ENCODE measurements at places on chromosomes 13 and 19. TPM values are rescaled to one million over a fixed set of nuclear protein-coding genes. Genes with fewer than 3 reads are reported as not detected.

The OVOL3 gene
- total RNA-seq: not detected

DNA sequence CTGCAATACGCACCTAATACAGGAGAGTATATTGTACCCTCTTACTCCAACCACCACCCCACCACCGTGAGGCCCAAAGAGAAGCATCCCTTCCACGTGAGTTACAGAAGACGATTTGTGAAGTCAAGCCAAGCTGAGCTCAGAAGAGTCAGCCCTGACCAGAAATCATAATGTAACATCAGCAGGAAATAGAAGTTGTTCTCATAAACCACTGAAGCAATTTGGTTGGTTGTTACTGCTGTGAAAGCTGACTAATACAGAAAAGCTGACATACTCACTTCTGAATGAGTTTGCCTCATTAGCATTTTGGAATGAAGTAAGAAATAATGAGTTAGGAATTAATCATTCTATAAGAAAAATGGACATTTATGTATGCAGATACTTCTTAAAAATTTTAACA, 749.4 kb upstream of the SLC10A2 start:
- no peaks in the 10 kb centered on the region for H3K4me1 ChIP-seq
- no peaks in the 10 kb centered on the region for H3K27me3 ChIP-seq
- no peak for DNase-seq
- no peaks in the 10 kb centered on the region for H3K36me3 ChIP-seq
- no peak overlapping the region for H3K27ac ChIP-seq

DNA sequence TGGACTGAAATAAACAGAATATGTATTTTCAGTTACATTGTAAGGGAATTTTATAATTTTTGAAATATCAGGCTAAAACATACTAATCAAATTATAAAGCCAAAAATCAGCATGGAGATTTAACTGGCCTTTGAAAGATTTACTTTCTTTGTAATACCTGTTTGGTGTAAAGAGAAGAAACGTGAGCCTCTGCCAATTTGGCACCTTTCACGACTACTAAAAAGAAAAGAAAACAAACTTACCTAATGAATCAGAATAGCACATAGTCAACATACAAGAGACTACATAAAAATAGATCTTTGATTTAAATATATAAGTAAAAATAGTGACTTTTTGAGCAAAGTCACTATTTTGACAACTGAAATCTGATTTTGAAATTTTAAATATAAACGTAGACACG, 87.4 kb downstream of the RBM26 start:
- H3K36me3 ChIP-seq: peaks cover 51% of the 10 kb centered on the region
- no peaks in the 10 kb centered on the region for H3K27me3 ChIP-seq
- H3K27ac ChIP-seq: no peak overlapping the region
- no peak for DNase-seq

The GAS6 gene
- 197 TPM for total RNA-seq

The BLVRB gene
- 132 TPM for total RNA-seq

GRCh38 chr13:31042049-31042448, 109.6 kb downstream of the TEX26 start:
- H3K36me3 ChIP-seq: no peaks in the 10 kb centered on the region
- H3K27me3 ChIP-seq: no peaks in the 10 kb centered on the region
- DNase-seq: no peak
- peaks cover 22% of the 10 kb centered on the region for H3K4me1 ChIP-seq
- H3K27ac ChIP-seq: no peak overlapping the region

The TRPC4 gene
- 1.6 TPM for total RNA-seq

The CGB2 gene
- not detected for total RNA-seq

GRCh38 chr19:44879309-44880065, 11.6 kb upstream of the TOMM40 start:
- no peak overlapping the region for H3K27ac ChIP-seq
- no peak for DNase-seq
- H3K4me3 ChIP-seq: no peak overlapping the region

The SH2D3A gene
- 26.0 TPM for total RNA-seq

- peaks cover 19% of the 10 kb centered on the region for H3K27me3 ChIP-seq
- H3K4me3 ChIP-seq: no peak overlapping the region
- H3K36me3 ChIP-seq: no peaks in the 10 kb centered on the region
- no peak for DNase-seq
- H3K4me1 ChIP-seq: no peaks in the 10 kb centered on the region
Observed at GRCh38 chr19:54392105-54392504, 23.2 kb upstream of the TTYH1 start.

DNA sequence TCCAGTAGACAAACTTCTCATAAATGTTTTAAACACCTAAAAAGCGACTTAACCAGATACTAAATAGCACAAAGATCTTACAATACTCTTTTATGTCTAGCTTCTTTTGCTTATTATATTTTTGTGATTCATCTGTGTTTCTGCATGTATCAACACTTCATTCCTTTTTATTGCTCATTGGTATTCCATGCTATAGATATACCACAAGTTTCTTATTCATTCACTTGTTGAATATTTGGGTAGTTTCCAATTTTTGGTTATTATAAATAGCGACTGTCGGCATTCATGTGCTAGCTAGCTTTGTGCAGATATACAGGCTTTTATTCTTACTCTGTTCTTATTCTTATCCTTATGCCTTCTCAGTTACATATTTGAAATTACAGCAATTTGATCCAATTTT, 50.0 kb upstream of the RGCC start:
- no peak for DNase-seq
- H3K36me3 ChIP-seq: no peaks in the 10 kb centered on the region
- H3K4me1 ChIP-seq: no peaks in the 10 kb centered on the region
- H3K27me3 ChIP-seq: no peaks in the 10 kb centered on the region
- no peak overlapping the region for H3K4me3 ChIP-seq
- H3K27ac ChIP-seq: no peak overlapping the region

The RPS5 gene
- 721 TPM for total RNA-seq

The TRIM28 gene
- 199 TPM for total RNA-seq

The TSKS gene
- total RNA-seq: 0.43 TPM

DNA sequence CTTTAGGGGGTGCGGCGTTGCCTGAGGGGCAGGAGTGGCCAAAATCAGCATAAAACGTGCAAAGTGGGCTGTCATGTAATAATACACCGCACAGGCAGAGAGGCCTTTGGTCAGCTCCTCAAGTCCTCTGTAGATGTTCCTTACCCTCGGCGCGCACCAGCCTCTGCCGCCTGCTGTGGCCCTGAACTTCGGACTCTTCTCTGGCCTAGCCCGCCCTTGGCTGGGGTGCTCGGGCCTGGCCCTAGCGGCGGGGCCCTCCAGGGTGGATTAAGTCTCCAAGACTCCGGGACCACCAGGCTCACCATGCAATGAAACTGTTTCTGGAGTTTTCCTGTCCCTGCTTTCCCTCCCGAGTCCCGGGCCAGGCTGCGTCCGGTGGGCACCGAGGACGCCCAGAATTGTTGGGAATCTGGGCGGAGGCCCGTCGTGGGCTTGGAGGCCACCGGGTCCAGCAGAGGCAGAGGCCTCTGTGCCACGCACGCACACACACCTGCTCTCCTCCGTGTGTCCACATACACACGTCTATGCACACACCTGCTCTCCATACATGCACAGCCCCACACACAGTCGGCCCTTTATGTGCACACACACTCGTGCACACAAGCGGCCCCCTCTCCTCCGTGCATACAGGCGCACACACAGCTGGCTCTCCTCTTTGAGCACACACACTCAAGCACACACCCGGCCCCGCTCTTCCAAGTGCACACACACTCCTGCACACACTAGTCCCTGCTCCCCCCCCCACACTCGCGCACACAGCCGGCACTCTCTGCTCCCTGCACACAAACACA, 1.5 kb upstream of the TFDP1 start:
- H3K4me1 ChIP-seq: peaks cover 13% of the 10 kb centered on the region
- H3K27ac ChIP-seq: no peak overlapping the region

DNA sequence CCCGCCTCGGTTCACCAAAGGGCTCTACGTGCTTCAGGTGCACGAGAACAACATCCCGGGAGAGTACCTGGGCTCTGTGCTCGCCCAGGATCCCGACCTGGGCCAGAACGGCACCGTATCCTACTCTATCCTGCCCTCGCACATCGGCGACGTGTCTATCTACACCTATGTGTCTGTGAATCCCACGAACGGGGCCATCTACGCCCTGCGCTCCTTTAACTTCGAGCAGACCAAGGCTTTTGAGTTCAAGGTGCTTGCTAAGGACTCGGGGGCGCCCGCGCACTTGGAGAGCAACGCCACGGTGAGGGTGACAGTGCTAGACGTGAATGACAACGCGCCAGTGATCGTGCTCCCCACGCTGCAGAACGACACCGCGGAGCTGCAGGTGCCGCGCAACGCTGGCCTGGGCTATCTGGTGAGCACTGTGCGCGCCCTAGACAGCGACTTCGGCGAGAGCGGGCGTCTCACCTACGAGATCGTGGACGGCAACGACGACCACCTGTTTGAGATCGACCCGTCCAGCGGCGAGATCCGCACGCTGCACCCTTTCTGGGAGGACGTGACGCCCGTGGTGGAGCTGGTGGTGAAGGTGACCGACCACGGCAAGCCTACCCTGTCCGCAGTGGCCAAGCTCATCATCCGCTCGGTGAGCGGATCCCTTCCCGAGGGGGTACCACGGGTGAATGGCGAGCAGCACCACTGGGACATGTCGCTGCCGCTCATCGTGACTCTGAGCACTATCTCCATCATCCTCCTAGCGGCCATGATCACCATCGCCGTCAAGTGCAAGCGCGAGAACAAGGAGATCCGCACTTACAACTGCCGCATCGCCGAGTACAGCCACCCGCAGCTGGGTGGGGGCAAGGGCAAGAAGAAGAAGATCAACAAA, 2.6 kb downstream of the PCDH17 start:
- H3K27me3 ChIP-seq: peaks cover 58% of the 10 kb centered on the region
- no peaks in the 10 kb centered on the region for H3K36me3 ChIP-seq
- H3K4me1 ChIP-seq: peaks cover 17% of the 10 kb centered on the region

DNA sequence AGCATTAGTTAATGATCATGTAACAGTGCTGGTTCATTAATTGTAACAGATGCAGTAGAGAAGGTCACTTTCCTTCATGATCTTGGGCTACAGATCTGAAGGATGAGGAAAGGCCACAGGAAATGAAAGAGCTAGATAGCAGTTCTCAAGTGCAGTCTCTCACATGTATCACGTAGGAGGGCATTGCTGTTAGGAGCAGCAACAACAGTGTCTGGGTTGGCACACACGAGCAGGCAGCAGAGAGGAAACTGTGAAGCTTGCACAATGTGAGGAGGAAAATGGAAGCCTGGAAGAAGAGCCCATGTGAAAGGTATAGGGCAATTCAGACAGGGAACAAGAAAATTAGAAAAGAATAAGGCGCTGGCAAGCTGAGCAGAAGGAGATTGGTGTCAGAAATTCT, 1741.5 kb downstream of the PCDH9 start:
- H3K27ac ChIP-seq: no peak overlapping the region
- H3K4me3 ChIP-seq: no peak overlapping the region
- no peak for DNase-seq
- no peaks in the 10 kb centered on the region for H3K27me3 ChIP-seq

DNA sequence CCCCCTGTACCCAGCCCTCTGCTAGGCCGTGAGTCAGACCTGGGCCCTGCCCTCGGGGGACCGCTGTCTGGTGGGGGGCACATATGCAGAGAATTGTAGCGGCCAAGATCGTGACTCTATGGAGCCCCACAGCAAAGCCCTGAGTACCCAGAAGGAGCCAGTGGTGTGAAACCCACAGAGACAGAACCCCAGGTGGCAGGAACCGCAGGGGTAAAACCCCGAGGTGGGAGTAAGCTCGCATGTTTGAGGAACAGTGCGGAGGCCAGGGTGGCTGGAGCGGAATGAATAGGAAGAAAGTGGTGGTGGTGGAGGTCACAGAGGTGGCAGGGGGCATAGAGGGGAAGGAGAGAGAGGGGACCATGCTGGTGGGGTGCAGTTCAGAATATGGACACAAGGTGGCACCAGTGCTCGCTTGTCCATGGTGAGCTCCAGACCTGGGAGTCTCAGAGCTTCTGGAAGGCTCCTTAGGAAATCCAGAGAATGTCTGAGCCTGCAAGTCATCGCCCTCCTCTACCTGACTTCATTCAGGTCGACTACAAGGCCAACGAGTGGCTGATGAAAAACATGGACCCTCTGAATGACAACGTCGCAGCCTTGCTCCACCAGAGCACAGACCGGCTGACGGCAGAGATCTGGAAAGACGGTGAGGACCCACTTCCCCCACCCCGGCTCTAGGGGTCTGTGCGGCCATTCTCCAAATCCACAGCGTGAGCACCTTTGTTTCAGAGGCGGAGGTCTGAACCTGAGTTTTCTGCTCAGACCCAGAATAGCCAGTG, 48.9 kb downstream of the MYH14 start:
- H3K27ac ChIP-seq: no peak overlapping the region
- no peaks in the 10 kb centered on the region for H3K4me1 ChIP-seq
- H3K36me3 ChIP-seq: peaks cover 2% of the 10 kb centered on the region
- no peak for DNase-seq
- H3K4me3 ChIP-seq: no peak overlapping the region

- peaks cover 75% of the 10 kb centered on the region for H3K4me1 ChIP-seq
- H3K27ac ChIP-seq: peak overlapping the region; percentile 100
- DNase-seq: peak; percentile 87
- H3K27me3 ChIP-seq: no peaks in the 10 kb centered on the region
Observed at GRCh38 chr19:12783849-12784393, 7.4 kb upstream of the JUNB start.

The POLRMT gene
- total RNA-seq: 36.0 TPM

The B3GNT3 gene
- total RNA-seq: 2.1 TPM

- peaks cover 21% of the 10 kb centered on the region for H3K36me3 ChIP-seq
- H3K27ac ChIP-seq: peak within 1 kb of the TSS; percentile 65
- H3K4me3 ChIP-seq: peak within 1 kb of the TSS; percentile 59
- peaks cover 23% of the 10 kb centered on the region for H3K4me1 ChIP-seq
- DNase-seq: peak; percentile 80
Observed at GRCh38 chr19:49689133-49690078, at the start of gene ADM5. TSS of gene ADM5 (plus strand) at chr19:49689594. CDS start at chr19:49689838, 244 bp downstream.

The CYP2F1 gene
- not detected for total RNA-seq

DNA sequence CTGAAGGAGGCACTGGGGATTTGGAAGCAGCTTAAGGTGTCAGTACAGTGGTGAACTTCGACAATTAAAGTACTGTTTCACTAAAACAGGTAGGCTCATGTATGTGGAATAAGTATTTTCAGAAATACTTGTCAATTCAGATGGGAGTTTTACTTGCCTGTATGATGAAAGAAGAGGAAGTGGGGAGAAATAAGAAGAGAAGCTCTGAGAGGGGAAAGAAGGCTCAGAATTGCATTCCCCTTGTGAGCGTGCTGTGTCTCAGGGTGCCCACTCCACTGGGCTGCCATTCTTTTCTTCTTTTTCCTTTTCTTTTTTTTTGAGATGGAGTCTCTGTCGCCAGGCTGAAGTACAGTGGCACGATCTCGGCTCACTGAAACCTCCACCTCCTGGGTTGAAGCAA, 38.6 kb upstream of the RNF17 start:
- no peaks in the 10 kb centered on the region for H3K36me3 ChIP-seq
- no peak overlapping the region for H3K4me3 ChIP-seq
- H3K27me3 ChIP-seq: no peaks in the 10 kb centered on the region
- no peaks in the 10 kb centered on the region for H3K4me1 ChIP-seq
- DNase-seq: no peak

The OR7A5 gene
- total RNA-seq: not detected

DNA sequence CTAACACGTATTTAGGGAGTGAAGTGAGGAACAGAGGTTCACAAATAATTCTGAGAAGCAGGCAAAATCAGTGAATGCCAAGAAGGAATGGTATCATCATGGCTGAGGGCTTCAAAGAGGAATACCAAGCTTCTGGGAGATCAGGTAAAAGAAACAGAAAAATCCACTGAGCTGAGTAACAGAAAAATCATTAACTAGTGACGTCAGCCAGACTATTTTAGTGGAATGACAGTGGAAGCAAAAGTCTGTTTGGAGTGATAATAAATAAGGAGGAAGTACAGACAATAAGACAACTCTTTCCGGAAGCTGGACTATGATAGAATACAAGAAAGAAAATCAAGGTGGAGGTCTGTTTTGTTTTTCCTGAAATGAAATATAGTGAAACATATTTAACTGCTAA, 83.5 kb downstream of the SACS start:
- peaks cover 7% of the 10 kb centered on the region for H3K36me3 ChIP-seq
- no peaks in the 10 kb centered on the region for H3K4me1 ChIP-seq
- H3K4me3 ChIP-seq: no peak overlapping the region
- DNase-seq: no peak
- no peaks in the 10 kb centered on the region for H3K27me3 ChIP-seq

Measured in upper lobe of right lung (tissue), 1 donor.